Common myeloid progenitor, CD34-positive (primary cell): ENCODE measurements at places on chromosomes 5 and 9.

DNA sequence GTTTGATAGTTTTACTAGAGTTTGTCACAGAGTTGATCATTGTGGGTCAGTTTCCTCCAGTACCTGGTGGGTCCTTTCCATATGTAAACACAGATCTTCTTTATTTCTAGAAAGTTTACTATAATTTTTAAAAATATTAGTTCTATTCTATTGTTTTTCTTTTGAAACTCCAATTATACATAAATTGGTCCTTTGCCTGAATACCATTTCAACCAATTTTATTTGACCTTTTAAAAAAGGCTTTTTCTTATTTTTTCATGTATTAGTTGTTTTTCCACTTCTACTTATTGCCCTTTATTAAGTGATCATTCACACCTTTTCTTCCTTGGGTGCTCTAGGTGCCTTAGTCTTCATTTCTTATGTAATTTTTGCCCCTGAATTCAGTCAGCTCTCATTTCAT, 33.0 kb upstream of the MUSK start:
- DNase-seq: no peak

GRCh38 chr5:33367416-33367815, 73.3 kb upstream of the TARS1 start:
- DNase-seq: peak; percentile 71

GRCh38 chr9:78858266-78858665, 561.3 kb downstream of the PSAT1 start:
- no peak for DNase-seq

- DNase-seq: no peak
Observed at GRCh38 chr5:95988094-95988493, 26.4 kb upstream of the ELL2 start.

GRCh38 chr5:87900419-87900818, 368.2 kb downstream of the TMEM161B start:
- DNase-seq: no peak

GRCh38 chr9:108053555-108054061, 564.0 kb upstream of the KLF4 start:
- DNase-seq: no peak

DNA sequence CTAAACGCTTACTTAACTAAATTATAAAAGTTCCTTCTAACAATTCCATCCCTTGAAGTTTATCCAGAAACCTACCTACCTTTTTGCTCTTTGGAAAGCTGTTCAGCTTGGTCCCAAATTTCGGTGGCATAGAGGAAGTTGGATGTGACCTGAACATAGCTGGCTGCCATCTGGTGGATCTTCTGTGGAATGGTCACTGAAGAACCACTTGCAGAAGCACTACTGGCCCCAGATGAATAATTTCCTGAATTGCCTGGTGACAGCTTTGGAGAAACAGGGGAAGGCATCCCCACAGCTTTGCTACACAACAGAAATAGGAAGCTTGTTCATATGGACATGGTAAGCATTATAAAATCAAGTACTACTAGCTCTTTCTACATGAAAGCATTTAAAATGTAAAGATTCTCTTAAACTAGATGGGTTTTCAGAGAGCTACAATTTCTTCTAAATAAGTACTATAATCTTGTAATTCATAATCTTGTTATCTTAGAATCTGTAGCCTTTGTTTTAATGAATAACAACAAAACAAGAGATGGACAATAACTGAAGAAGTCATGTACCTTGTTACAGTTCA, 9.9 kb downstream of the LEAP2 start:
- peak; percentile 84 for DNase-seq

DNA sequence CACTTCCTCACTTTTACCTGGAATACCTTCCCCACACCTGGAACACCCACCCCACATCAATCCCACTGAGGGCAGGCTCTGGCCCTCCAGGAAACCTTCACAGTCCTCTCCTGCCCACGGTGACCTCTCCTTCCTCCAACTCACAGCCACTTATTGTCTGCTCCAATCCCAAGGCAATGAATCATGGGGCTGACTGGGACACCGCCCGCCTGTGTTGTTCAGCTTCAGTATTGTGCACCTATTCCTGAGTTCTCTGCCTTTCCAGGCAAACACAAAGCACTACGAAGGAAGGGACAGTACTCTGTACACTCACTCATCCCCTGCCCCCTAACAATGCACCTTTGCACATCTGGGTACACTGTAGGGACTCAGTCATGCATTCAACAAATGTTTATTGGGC, 7.3 kb downstream of the PCDH1 start:
- DNase-seq: no peak

- no peak for DNase-seq
Observed at GRCh38 chr5:14101922-14102321, 41.2 kb upstream of the TRIO start.

- DNase-seq: no peak
Observed at GRCh38 chr5:59652449-59652848, 241.1 kb downstream of the PDE4D start.

DNA sequence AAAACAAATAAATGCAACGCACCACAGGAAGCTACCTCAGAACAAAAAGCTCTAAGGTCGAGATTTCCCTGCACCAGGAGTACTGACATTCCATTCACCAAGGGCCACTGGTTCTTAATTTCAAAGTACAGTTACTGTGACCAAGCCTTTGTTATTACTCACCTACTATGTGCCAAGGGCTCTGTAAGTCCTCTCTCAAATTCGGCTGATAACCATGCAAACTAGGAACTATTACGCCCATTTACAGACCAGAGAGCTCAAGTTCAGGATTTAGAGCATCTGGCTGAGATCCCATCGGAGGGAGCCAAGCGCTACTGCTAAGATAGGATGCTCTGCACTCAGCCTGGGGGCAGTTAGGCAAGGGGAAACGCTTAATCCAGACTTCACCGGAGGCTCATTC, 5.6 kb downstream of the MYO10 start:
- DNase-seq: no peak

DNA sequence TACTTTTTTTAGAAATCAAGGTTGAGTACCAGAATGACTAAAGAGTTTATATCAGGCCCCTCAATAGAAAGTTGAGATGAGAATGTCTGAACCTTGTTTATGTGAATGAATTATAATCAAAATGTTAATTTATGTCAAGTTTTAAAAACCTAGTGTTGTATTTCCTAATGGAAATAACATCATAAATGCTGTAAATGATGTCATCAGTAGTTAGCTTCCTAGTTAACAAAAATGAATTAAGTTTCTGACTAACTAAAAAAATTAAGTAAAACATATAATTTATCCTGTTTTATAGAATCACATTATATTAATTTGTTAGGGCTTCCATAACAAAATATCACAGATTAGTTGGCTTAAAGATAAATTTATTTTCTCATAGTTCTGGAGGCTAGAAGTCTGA, 45.0 kb upstream of the CCNH start:
- DNase-seq: no peak

DNA sequence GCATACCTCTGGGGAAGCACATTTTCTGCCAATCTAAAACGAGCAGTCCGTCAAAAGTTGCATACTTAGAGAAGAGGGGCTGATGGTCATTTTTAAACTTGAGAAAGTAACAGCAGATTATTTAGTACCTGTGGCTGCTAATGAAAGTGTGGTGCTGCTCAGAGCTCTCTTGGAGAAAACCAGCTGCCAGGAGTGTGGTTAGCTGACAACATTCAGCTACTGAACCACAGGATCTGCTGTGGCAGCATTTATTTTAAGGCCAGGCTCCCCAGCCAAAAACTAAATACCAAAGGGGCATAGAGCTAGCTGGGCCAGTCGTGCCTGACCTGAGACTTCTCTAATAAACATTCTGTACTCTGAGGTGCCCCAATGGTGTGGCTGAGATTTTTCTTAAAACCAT, 203.6 kb downstream of the EDIL3 start:
- DNase-seq: no peak

DNA sequence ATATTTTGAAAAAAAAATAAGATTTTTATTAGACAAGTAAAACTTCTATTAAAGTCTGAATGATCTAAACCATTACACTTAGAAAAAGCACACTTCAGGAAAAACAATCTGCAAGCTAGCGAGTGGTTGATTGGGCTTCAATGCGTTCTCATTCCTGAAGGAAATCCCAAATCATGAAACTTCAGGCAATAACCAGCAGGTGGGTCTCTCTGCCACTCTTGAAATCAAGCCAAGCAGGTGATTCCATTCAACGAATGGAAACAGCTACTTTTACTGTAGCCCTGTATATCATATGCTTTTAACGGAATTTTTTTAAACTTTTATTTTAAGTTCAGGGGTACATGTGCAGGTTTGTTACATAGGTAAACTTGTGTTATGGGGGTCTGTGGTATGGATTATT, 234.5 kb upstream of the TRPM3 start:
- no peak for DNase-seq

DNA sequence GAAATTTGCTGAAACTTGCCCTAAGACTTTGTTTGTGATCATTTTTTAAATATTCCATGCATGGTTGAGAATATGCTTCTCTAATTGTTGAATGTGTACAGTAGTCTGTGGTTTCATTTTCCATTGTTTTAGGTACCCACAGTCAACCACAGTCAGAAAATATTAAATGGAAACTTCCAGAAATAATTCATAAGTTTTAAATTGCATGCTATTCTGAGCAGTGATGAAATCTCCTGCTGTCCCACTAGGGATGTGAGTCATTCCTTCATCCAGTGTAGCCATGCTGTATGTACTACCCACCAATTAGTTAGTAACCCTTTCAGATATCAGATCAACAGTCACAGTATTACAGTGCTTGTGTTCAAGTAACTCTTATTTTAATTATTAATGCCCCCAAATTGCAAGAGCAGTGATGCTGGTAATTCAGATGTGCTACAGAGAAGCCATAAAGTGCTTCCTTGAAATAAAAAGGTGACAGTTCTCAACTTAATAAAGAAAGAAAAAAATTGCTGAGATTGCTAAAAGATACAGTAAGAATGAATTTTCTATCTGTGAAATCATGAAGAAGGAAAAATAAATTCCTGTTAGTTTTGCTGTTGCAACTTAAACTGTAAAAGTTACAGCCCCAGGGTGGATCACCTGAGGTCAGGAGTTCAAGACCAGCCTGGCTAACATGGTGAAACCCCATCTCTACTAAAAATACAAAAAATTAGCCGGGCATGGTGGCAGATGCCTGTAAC, 79.9 kb upstream of the FBXL17 start:
- no peak for DNase-seq

GRCh38 chr9:109107402-109108240, 12.1 kb downstream of the TMEM245 start:
- DNase-seq: peak; percentile 28

- peak; percentile 72 for DNase-seq
Observed at GRCh38 chr9:5442400-5443011, 4.8 kb upstream of the PLGRKT start.

DNA sequence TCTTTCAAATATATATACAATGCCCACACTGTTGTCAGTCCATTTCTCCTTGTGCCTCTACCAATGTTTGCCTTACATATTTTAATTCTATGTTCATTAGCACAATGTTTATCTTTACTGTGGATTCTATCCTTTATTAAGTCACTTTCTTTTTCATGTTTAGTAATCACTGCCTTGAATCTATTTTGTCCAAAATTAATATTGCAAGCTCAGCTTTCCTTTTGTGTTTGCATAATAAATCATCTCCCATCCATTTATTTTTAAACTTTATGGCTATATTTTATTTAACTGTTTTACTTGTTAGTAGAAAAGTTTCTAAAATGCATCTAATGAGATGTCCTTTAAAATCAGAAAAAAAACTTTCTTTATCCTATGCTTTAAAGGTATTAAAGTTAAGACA, 126.8 kb upstream of the ACOT12 start:
- DNase-seq: no peak

GRCh38 chr9:82010711-82011110, 22.1 kb downstream of the SPATA31D1 start:
- no peak for DNase-seq

DNA sequence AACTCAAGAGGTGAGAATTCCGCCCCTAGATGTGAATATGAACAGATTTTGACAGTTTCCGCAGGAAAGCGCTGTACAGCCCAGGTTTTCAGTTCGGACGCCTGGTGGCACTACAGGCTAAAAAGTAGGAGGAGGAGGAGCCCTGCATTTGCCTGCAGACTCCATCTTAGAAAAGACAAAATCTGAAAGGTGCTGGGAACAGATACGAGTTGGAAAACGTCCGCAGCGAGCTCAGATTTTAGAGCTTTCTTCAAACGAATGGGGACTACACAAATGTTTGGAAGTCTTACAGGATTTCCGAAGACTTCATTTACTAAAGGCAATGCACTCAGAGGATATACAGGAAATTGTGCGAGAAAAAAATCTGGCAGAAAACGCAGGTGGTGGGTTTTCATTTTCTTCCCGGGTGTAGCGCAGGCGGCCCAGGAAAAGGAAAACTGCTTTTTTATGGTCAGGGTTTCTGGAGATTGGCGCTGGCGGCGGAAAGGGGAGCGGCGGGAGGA, 9.9 kb upstream of the PCDHB2 start:
- peak; percentile 19 for DNase-seq

DNA sequence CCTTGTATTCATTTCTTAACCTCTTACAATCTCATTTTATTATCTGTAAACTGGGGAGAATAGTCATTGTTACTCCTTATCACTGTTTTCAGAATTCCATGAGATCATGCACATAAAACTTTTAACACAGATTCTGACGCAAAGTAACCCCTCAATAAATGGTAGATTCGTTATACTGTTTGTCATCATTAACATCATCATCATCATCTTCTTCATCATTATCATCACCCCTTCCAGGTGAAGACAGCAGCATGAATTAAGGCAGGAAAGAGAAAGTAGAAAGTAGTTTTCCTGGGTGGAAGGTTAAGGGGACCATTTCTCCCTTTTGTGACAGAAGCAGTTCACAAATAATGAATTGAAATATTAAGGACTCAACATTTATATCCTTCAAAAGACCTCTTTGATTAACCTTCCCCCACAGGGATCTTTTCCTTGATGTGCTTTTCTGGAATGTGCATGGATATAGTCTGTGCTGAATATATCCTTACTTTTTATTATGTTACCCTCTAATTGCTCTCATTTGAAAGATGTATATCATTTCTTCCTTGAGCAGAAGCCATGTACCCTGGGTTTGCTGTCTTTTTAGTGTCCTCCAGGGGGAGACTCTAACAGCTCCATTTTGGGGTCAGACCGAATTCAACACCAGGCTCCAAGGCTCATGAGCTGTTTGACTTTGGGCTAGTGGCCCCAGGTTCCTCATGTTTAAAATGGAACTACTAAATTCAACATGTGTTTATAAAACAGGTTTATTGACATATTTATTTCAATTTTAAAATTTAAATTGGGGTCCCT, 1029.9 kb upstream of the WWC1 start:
- no peak for DNase-seq

GRCh38 chr9:87233899-87234455, 263.7 kb upstream of the DAPK1 start:
- no peak for DNase-seq

DNA sequence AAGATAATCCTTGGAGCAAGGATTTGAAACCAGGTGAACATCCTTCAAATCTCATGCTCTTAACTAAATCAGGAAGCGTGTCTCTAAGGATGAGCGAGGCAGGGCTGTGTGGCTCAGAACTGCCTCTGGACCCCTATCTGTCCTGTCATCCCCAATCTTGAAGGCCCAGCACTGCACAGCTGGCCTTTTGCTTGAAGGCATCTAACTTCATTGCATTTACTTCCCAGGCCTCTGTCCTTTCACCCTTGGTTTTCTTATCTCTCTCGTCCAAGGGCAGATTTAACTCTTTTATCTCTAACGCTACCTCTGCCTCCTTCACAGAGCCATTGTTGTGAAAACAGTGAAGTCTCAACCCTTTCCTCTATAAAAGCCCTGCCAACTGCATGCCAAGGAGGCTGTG, 83.8 kb downstream of the UGCG start:
- DNase-seq: no peak

GRCh38 chr5:90037646-90038045, 371.9 kb downstream of the CETN3 start:
- DNase-seq: no peak
